ENCODE measurements at places on chromosomes 1 and 21. TPM values are rescaled to one million over a fixed set of nuclear protein-coding genes. Genes with fewer than 3 reads are reported as not detected.

The CD1D gene
- not detected for polyA plus RNA-seq

The TNFAIP8L2 gene
- not detected for polyA plus RNA-seq

The WNT3A gene
- polyA plus RNA-seq = not detected

DNA sequence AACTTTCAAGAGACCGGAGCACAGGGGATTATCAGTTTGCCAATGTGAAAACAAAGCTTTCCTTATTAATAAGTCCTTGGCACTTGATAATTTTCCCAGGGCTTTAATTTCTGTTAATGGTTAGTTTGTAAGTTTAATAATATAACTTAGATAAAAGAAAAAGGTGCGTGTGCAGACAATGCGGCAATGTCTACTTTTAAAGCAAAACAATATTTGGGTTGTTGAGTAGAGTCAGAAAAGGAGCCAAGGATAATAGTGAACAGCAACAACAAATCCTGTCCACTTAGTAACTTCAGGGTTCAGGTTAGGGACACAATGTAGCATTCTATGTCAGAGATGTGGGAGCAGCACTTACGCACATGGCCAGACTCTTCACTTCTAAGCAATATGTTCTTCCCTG lies 469.6 kb upstream of the NFIA start:
- DNase-seq = no peak

DNA sequence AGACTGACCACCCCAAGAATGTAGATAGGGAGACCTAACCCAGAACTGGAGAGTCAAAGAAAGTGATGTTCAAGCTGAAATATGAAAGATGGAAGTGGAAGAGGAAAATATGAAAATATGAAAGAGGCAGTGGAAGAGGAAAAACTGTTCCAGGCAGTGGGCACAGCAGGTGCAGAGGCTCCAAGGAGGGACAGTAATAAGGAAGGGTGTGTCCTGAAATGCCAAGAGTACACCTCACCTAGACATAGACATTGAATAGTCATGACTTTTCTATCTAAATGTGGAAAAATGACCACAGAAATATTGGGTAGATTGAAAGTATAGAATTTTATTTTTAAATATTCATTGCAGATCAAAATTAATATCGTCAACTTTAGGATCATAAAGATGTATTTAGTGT lies 161.7 kb upstream of the USP24 start:
- DNase-seq = no peak

Measured in fibroblast of lung (primary cell).